Cortex of kidney (tissue), 1 donor: ENCODE measurements at places on chromosomes 3 and 15.

- DNase-seq, result no peak
Measured at GRCh38 chr3:73215281-73215680, 153.8 kb downstream of the EBLN2 start.

- DNase-seq, result no peak
Measured at GRCh38 chr15:56856934-56857333, 61.5 kb upstream of the TCF12 start.

DNA sequence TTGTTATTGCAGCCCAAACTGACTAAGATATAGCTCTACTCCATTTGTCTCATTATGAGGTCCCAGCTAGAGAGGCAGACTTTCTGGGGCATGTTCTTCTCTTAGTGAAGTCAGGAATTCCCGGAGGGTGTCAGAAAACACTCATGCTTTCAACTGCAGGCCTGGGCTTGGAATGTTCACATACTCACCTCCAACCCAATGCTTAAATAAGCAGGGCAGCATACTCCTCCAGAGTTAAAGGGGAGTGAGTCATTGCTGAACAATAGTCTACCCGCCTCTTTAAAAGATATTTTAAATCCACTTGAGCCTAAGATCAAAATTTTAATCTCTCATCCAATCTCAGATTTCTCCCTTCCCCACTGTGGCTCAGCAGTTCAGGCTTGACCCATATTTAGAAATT is 167.8 kb upstream of the DPH6 start:
- DNase-seq, result no peak

DNA sequence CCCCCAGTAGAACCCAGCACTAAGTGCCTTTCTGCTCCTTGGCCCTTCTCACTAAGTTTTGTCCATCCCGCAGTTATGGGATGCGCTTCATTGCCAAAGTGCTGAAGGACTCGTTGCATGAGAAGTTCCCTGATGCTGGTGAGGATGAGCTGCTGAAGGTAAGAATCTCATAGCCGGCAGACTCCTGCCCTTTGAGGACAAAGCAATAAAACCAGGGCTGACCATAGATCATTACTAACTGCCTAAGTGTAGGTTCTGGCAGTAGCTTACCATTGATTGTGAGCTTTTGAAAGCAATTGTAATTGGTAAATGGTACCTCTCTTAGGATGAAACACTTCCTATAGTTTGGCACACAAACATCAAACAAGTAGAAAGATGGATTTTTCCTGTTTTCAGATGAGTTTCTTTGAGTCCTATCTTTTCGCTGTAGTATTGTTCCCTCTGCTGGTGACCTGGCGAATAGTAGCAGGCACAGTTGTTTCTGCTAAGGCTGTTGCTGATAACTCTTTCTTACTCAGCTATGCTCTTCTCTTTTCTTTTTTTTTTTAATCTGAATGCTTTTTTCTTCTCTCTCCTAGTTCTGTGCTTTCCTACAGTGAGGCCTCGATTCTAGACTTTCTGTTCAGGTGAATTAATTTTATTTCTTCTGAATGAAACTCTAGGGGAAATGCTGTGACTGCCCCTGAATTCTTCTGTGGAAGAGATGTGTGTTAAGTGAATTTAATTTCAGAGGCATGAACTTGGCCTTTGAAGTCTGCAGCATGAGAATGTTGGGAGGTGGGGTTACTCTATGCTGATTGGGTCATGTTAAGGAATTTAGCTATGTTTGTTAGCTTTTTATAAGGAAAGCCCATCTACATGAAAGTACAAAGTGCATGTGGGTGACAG is 47.4 kb upstream of the CRTC3 start:
- no peak for DNase-seq

DNA sequence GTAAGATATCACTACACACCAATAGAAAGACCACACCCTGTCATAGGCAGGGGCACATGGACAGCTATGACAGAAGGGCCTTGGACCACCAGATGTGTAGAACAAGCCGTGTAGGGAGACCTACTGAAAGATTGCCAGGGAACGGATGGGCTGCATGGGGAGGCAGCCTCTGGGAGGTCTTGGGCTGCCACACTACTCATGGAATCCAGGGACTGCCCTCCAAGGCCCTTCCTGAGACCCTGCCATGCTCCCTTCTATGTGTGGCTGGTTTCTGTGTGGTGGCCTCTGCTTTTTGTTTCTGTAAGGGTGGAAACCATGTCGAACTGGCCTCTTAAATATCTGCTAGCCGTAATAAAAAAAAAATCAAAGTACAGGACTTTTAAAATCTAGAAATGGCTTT is 86.9 kb downstream of the OCA2 start:
- no peak for DNase-seq
